Brain microvascular endothelial cell (primary cell): ENCODE measurements at places on chromosomes 13 and 19.

- DNase-seq = no peak
Measured at GRCh38 chr19:33624586-33624985, 2.8 kb downstream of the CHST8 start.

DNA sequence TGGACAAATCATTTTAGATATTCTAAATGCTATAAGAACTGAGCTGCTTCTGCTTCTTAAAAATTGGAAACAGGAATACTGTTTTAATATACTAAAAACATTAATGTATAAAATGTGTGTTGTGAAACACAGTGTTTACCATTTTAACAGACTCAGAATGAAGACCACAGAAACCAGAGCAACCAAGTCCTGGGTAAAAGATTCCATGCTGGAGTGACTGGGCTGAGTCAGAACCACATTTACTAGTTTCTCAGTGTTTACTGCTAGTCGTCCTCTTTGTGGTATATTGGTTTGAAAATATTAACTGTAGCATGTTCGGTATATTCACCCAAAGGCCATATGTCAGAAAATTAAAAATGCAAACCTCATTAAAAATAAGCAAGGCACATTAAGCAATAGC, 31.9 kb downstream of the ANKRD10 start:
- no peak for DNase-seq

DNA sequence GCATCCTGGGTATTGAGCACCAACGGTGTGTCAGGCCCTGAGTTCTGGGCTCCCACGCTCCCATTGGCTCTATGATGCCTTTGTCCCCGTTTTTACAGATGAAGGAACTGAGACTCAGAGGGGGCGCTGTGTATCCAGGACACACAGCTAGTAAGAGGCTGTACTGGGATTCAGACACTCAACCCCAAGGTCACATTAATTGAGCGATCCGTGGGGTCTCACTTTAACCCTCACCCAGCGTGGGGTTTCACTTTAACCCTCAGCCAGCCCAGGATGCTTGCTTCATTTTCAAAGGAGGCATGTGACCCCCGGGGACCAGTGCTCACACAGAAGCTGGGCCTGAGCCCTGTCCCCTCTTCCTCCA, 42.6 kb downstream of the CYP4F22 start:
- no peak for DNase-seq

GRCh38 chr19:11792942-11793341, 5.4 kb upstream of the ZNF491 start:
- DNase-seq = no peak

GRCh38 chr19:14375055-14375581, 6.1 kb upstream of the ADGRE5 start:
- no peak for DNase-seq

DNA sequence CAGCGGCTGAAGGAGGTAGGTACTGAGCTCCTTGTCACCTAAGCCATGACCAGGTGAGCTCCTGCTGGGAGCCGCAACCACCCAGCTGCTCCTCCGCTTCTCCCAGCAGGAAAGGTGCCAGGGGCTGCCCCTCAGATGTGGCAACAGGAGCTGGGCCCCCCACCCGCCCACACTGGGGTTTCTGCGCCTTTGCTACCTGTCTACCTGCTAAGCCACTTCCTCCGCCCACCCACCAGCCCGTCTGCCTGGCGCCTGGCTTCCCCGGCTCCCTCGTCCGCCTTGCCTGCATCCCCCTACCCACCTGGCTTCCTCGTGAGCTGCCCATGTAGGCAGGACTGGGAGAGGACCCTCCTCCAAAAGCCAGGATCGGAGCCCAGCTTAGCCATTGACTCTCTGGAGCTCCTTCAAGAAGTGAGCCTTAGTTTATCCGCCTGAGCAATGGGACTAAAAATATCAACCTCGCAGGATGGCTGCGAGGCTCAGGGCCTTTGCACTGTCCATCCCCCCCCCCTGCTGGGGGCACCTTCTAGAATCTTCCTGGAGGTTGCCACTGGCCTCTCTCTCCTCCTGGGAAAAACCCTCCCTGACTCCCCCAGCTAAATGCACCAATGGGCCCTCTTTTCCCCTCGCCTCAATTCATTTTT, 55.8 kb upstream of the KLF2 start:
- no peak for DNase-seq

DNA sequence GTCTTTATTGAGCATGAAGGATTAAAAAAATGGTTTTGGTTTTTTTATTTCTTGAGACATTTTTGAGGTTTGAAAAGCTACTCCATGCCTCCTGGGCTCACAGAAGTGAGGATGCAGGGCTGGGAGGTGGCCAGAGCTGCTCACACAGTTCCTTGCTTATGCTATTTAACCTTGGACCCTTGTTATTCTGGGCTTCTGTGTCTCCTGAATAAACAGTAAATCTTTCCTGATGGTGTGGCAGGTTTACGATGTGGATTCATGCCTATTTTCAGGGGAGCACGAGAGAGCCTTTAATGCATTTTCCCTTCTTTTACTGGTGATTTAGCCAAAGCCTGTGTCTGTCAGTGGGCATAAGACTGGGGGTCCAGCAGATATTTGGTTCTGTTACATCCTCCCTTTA, 34.3 kb upstream of the PCDH8 start:
- no peak for DNase-seq
